ENCODE measurements at places on chromosomes 1 and 21.

- DNase-seq, result no peak
These were observed 161.1 kb upstream of the IRF2BP2 start for GRCh38 chr1:234770924-234771540.

GRCh38 chr1:4018466-4019146 lies 118.5 kb upstream of the C1orf174 start:
- DNase-seq, result no peak

DNA sequence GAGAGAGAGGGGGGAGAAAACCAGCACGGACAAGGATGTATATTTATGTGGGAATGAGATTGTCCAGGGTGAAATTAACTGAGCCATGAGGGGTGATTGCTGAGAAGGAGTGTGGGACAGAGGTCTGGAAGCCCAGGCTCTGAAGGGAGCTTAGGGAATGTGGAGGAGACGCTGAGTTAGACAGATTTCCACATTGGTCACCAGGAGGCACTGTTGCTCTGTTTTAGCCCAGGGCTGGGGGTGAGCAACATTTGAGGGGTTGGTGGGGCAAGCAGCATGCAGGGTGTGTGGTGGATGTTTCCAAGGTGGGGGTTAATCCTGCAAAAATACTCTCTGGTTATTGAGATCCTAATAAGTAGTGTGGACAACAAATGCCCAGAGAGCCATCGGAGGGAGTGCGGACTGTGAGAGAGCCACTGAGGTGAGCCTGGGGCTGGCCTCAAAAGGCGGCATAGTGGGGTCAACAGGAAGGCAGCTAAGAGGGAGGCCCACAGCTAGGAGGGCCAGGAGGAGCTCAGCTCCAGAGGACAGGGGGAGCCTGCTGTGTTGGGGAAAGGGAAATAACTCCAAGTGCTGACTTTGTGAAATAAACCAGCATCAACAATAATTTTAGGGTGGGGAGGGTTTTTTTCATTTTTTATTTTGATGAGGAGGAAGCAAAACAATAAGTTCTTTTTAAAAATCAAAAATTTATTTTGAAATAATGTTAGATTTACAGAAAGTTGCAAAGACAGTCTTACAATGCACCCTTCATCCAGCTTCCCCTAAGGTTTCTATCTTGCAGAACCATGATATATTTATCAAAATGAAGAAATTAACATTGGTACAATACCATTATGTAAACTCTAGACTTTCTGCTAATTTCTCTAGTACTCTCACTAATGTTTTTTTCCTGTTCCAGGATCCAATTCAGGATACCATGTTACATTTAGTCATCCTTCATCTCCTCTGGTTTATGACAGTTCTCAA lies 82.8 kb upstream of the CD34 start:
- no peak for DNase-seq

DNA sequence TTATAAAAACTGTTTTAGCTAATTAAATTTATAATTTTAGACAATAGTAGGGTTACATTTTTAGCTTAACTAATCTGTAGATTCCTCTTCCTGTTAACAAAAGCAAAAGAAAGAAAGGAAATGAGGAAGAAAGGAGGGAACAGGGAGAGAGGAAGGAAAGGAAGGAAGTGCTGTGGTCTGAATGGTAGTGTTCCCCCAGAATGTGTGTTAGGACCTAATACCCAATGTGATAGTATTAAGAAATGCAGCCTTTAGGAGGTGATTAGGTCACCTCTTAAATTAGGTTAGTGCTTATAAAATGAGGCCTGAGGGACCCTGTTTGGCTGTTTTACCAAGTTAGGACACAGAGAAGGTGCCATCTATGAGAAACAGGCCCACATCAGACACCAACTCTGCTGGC lies 136.9 kb upstream of the SAMSN1 start:
- DNase-seq, result no peak

GRCh38 chr1:113042285-113043143 lies 30.5 kb upstream of the LRIG2 start:
- no peak for DNase-seq

DNA sequence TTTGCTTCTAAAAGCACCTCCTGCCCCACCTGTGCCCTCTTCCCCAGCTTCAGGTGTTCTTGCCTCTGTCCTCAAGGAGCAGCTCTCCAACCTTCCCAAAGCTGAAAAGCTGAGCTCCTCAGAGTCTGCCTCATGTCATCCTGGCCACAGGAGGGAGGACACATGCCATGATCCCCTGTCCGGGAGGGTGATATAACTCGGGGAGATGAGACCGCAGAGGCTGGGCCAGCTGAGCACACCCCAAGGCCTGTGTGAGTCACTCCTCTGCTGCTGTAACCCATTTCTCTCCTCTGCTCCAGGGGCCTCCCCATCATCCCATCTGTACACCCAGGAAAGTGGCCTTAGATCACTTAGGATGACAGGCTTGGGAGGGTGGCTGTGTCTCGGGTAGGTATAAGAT lies 49.8 kb downstream of the EPHB2 start:
- no peak for DNase-seq

DNA sequence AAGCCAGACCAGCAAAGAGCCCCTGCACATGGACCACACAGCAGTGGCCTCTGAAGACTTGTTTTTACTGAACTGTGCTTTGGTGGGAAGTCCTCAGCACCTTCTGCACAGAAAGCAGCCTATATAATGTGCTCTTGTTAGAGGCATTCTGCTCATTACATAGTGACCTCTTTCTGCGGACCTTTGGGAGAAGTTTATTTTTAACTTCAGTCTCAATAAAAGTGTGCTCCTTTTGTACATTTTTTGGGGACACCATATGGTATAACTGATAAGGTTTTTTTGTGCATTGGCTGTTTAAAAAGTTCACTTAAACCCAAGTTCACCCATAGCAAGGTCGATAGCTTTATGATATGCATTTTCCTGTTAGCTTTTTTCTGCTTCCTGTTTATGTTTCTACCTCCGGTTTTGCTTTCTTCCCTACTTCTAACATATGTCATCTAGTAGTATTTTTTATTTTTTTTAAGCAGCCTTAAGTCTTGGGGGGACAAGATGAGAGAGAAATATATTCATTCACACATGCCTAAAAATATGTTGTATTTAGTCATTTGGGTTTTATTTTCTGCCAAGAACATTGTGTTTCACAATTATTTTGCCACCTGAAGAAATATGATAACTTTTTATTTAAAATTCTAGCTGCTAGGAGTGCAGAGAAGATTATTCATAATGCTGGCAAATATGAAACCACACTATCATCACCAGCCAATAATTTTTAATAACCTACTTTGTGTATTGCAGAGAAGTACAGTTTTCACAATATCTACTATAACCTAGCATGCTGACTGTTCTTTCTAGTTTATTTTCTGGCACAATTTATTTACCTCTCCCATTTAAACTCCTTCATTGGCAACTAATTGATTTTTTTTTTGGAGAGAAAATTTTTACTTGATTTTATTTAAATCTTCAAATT lies 22.9 kb upstream of the SLC19A2 start:
- no peak for DNase-seq

DNA sequence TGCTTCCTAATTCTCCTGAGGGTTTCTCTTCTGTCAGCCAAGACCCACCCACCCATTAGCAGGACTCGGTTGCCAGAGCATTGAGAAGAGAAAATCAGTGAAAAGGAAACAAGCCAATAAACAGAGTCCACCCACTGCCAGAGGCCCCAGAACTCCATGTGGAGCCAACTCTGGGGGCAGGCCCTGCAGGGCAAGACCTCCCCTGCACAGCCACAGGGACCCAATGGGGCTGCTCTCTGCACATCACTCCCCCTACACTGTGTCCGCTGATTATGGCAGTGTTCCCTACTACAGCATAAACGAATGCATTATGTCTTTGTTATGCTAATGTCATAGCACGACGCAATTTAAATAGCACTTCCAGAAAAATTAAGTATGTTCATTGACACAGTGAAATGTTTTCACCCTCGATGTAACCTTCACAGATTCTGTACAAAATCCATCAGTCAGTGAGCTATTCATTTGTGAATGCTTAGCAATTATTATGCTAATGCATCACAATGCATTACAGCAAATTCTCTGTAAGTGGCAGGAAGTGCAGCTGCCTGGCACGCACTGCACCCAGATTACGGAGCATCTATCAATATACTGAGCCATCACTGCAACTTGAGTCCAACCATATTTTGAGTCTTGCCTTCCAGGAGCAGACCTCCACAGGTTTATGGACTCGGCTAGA lies 56.4 kb downstream of the GRIK3 start:
- DNase-seq, result no peak

- DNase-seq, result no peak
These were observed 549 bp downstream of the MSH4 start for GRCh38 chr1:75797273-75797588.

GRCh38 chr21:38780879-38781278 lies 24.9 kb upstream of the ETS2 start:
- DNase-seq, result no peak

GRCh38 chr1:228217551-228218344 lies 9.9 kb downstream of the OBSCN start:
- DNase-seq, result no peak

DNA sequence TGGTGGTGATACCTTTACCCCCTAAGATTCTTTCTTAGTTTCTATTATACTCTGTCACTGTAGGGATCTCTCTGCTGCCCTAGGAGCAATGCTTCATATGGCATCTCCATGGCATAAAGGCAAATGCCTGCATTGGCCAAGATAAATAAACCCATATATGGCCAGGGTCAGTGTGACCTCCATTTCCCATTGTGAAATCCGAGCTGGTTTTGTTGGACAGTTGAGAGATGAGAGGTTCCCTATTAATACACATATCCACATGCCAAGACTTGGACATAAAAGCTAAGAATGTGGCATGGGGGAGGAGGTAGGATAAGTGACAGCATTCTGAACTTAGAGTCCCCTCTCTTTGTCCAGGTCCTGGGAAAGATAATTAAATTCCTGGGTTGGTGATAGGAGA lies 1.4 kb downstream of the TPM3 start:
- no peak for DNase-seq

DNA sequence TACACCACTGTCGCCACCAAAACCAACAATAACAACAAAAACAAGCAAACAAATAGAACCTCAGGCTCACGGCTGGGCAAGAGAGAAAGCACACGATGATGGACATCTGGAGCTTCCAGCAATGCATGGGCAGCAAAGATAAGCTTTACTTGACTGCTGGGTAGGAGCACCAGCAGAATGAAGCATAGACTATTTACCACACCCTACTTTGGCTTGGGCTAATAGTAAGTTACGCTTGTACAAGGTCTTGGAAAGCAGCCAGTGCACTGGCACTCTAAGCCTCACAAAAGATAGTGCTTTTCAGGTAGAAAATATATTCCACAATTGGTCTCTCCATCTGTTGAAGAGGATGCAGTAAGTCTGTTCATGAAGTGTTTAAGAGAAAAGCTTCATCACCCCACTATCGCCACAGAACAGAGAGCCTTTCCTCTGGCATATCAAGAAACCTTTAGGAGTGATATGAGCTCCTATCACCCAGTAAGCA lies 13.6 kb downstream of the ADIPOR1 start:
- DNase-seq, result no peak

GRCh38 chr1:239800861-239801260 lies 290.8 kb upstream of the FMN2 start:
- no peak for DNase-seq

DNA sequence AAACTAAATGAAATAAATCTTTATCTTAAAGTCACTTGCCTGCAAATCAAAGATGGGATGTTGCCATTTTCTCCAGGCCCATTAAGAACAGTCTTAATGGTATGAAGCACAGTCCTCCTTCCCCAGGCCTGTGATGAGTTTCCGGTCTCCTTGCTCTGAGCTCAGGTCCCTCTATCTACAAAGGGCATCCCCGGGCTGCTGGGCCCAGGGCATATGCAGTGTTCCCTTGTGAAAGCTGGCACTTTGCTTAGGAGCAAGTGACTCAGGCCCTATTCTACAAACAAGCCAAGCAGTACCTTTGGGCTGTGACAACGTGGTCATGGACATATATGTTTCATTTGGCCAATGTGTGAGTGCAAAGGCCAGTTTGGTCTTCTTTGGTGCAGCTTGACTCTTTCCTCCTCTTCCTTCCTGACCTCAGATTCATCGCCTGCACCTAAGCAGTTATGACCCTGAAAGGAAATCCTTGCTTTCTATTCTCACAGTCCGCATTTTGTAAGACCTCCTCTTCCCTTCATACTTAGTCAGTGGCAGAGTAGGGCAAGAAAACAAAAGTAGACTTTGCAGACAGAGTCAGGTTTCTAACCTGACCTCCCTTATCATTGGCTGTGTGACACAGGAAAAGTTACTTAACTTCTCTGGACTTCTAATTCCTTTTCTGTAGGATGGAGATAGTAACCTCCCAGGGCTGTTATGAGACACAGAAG lies 109.5 kb downstream of the ERG start:
- no peak for DNase-seq

- no peak for DNase-seq
These were observed 115.8 kb upstream of the PBX1 start for GRCh38 chr1:164443166-164443565.

DNA sequence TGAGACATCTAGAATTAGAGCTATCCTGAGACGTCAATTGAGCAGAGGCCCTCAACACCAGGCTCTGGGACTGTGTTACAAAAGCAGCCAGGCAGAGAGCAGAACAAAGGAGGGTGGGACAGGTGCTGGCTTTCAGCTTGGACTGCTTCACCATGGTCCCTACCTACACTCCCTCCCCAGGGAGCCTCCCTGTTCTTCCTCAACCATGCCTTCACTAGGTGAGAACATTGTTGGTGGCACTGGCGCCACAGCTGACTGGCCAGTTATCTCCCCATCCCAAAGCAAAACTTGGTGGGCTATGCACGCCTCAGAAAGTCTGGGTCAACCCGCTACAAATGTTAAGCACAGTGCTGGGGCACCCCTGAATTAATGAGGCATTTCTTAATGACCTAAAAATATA lies 87.8 kb downstream of the NMNAT2 start:
- DNase-seq, result no peak

DNA sequence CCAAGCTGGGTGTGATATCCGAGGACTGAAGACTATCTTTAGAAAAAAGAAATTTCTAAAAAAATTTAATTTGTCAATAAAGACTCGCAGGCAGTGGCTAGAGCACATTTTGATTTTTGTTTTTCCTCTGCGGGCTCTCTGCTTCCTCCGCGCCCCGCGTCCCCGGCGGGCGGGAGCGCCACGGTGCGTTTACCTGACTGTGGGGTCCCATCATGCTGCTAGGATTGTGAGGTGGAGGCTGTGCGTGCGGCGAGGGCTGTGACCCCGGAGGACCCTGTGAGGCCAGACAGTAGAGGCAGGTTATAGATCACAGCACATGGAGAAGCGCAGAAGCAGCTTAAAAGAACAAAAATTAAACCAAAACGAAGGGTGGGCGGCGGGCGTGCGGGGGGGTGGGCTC lies 57.9 kb downstream of the MRPL37 start:
- DNase-seq, result no peak

GRCh38 chr1:230262867-230263567 lies 163.1 kb downstream of the PGBD5 start:
- DNase-seq, result no peak

- no peak for DNase-seq
These were observed 10.7 kb upstream of the DNMT3L start for GRCh38 chr21:44272284-44272858.

All from stimulated activated CD8-positive, alpha-beta memory T cell treated with anti-CD3 and anti-CD28 coated beads, Interleukin-7, amount 100 ng/mL, for 4 hours (primary cell).